ENCODE measurements at places on chromosomes 1 and 21.

GRCh38 chr1:240794046-240794843 lies 182.3 kb upstream of the GREM2 start:
- no peak for DNase-seq

- DNase-seq: no peak
These were observed 4.2 kb upstream of the C1orf174 start for GRCh38 chr1:3904006-3904842.

- DNase-seq: peak; percentile 51
These were observed 15.2 kb downstream of the SCMH1 start for GRCh38 chr1:41226815-41227434.

- no peak for DNase-seq
These were observed 85.3 kb downstream of the PLXNA2 start for GRCh38 chr1:208158640-208159554.

DNA sequence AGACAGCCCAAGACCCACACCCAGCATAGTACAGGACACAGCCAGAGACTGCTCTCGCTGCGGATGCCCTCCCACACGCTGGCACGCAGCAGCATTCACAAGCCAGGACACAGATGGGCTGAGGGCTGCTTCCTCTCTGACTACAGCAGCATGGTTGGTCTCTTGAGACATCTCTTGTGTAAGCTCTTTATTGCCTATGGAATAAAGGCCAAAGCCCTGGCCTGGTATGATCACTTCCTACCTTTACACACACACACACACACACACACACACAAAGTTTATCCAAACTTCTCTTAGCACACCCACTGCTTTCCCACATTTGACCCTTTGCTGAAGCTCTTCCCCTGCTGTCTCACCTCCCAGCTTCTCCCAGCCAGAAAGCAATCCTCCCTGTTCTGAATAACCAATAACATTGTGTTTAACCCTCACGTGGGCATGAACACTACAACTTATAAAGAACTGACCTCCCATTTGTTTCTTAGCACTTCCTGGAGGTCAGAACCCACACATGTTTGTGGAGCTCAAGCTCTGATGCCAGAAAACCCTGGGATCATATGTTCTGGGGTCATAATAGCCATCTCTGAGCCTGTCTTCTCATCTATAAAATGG lies 1.2 kb upstream of the LUZP1 start:
- DNase-seq: peak; percentile 82

- DNase-seq: no peak
These were observed 49.6 kb upstream of the ATP1A1 start for GRCh38 chr1:116323491-116323890.

DNA sequence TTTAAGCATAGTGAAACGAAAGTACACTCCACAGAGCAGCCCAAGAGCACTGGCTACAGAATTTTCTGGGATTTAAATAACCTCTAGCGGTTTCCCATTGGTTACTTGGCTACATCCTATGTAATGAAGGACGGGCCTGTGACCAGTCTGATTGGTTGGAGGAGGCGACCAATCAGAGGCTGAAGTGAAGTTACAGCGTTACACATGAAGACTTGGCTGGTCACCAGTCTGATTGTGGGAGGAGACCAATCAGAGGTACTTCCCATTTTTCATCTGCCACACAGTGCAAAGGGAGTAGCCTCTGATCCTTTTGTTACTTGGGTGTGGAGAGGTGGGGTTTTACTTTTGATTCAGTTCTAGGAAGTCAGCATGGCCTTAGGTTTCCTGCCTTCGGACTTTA lies 142.7 kb upstream of the SERTAD4 start:
- DNase-seq: no peak

DNA sequence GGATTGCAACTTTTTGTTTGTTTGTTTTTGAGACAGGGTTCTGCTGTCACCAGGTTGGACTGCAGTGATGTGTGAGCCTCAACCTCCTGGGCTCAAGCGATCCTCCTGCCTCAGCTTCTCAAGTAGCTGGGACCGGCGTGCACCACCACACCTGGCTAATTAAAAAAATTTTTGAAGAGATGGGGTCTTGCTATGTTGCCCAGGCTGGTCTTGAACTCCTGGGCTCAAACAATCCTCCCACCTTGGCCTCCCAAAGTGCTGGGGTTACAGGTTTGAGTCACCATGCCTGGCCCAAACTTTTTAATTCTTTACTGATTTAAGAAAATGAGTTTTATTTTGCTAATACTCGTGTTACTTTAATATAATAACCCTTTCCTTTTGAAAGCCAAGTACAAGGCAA lies 31.5 kb upstream of the SERPINC1 start:
- DNase-seq: no peak

All from hematopoietic multipotent progenitor cell treated with erythropoietin and hydrocortisone succinate and interleukin-3 and kit ligand, for 6 days (in vitro differentiated cells).